Activated gamma-delta T cell (primary cell): ENCODE measurements at places on chromosomes 16 and 17.
A peak's percentile ranks its signal among the peaks of the same experiment; 100 is the strongest.

DNA sequence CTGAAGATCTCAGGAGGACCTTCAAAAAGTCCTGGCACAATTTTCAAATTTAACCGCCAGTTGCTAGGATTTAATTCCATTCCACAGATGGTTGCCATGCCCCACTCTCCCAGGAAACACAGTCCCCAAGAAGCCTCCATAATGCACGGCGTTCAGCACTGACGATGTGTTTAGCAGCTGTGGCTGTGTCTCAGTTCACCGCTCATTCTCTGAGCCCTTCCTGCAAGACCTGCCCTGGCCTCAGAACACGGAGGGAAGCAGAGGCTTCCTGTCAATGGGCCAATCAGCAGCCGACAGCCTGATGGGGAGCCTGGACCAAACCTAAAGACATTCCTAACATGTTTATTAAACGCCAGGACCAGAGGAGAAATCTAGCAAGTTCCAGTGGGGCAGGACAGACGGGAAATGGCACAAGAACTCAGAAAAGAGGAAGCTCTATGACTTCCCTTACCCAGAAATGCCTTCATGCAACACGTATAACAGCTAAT, 4.9 kb downstream of the MYLK3 start:
- DNase-seq, result no peak

GRCh38 chr17:69913216-69913615, 161.8 kb upstream of the KCNJ16 start:
- no peak for DNase-seq

DNA sequence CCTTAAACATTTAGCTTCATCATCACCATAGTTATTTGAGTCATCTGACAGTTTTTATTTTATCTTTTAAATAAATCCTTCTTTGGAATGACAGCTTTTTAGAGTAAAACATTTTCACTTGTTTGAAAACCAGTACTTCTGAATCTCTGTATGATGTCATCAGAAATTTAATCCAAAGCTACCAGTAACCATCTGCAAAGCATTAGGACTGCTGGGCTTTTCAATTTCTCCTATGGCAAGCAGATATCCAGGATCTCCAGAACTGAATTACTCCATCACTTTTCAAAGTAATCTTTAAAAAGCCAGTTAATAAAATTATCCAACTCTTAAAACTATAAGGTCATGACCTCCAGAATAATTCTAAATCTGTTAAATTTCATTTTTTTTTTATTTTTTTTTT, 51.5 kb downstream of the CHCT1 start:
- no peak for DNase-seq

DNA sequence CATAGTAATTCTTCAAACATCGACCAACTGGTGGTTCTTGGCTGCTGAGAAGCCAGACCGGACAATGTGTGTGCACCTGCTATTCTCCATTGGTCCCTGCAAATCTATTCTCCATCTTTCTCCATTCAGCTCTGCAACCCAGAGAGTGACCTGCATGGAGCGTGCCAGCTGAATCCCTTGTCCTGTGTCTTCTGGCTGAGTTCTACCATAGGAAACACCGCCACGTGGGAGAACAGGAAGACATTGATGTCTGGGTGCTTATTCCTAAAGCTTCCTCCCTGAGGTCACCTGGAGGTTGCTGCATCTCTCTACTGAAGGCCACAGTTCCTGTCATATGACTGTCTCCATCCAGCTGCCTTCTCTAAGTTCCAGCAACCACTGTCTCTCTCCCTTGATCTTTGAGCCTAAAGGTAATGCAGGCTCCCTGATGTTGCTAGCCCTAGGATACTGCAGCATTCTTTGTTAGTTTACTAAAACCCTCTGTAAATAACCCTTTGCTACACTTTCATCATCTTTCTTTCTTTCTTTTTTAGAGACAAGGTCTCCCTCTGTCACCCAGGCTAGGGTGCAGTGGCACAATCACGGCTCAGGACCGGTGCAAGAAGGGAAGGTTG, 10.6 kb upstream of the SMG1 start:
- no peak for DNase-seq

- no peak for DNase-seq
These were observed 356.5 kb upstream of the CDH8 start for GRCh38 chr16:62392698-62393097.

- DNase-seq, result peak; percentile 50
These were observed 5.4 kb downstream of the NAT9 start for GRCh38 chr17:74770498-74771318.

GRCh38 chr16:8931859-8932258, 31.8 kb downstream of the USP7 start:
- no peak for DNase-seq

- DNase-seq, result no peak
These were observed 38.5 kb upstream of the CES5A start for GRCh38 chr16:55913716-55914115.

DNA sequence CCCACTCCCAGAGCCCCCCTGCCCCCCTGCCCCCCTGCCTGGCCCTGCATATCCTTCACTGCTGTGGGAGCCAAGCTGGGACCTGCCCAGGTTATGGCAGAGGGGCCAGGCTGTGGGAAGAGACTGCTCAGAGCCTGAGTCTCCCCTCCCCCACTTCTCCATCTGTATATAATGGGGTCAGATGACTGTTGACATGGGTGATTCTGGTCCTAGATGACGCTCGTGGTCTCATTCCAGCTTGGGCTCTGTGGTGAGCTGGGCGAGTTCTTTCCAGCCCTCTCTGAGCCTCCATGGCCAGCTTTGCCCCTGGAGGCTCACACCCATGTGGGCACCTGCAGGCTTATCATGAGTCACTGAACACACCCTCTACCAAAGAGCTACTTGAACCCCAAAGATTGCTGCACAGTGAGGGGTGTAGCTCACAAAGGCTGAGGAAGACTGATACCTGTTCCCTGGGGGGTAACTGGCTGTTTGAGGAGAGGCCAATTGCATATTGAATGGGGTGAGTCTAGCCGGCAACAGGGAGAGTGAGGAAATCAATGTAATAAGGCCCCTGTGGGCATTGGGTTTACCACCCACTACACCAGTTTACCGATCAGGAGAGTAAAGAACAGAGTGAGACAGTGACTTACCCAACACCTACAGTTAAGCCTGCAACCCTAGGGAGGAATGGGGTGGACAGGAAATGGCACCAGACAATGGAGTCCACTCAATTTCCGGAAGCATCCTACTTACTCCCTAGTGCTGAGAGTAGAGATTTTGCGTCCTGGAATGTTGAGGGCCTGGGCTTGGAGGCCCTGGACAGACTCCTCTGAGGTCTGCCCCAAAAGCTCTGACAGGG, 4.2 kb upstream of the SREBF1 start:
- no peak for DNase-seq
